T-helper 2 cell treated with Interferon-gamma antibody and Interleukin-4, amounts not matched to agents 5 μg/mL and 100 μg/mL, for 36 hours (primary cell): ENCODE measurements at places on chromosomes 2 and 18.

GRCh38 chr2:12005886-12006681 is 259.7 kb downstream of the LPIN1 start:
- no peaks in the 10 kb centered on the region for H3K36me3 ChIP-seq
- no peak overlapping the region for H3K4me3 ChIP-seq
- peaks cover 27% of the 10 kb centered on the region for H3K27me3 ChIP-seq
- peaks cover 11% of the 10 kb centered on the region for H3K4me1 ChIP-seq

GRCh38 chr2:45007961-45008295 is 1.3 kb downstream of the SIX2 start:
- peaks cover 2% of the 10 kb centered on the region for H3K36me3 ChIP-seq
- peak overlapping the region; percentile 34 for H3K4me3 ChIP-seq
- no peak overlapping the region for H3K27ac ChIP-seq
- H3K4me1 ChIP-seq = peaks cover 13% of the 10 kb centered on the region

DNA sequence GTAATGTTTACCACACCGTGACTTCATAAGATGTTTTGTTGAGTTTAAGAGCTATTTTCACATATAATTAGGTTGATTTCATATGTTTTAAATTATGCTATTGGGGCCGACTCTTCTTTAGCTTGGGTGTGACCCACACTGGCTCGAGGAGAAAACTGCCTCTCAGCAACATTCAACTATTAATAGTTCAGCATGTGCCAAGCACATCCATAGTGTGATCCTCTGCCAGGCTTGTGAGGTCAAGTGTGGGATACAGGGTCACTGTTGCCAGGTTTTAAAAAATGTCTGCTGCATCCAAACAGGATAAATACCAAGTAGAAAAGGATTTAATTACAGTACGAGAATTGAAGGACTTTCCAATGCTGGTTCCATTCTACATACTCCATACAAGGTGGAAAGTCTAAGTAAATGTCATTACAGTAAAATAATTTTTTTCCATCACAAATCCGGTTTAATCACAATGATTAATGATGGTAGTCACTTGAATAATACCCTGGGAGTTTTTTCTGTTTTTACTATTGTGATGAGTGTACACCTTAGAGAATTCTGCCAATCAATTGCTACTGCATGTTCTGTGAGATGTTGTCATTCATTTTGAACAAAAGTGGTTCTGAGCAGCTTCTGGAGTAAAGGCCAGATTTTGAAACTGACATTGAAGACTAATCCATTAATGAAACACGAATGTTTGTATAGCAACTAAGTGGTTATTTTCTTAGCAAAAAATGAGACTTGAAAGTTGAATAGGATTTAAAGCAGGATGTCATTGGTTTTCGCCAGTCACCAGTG is 84.5 kb downstream of the ABI2 start:
- no peak overlapping the region for H3K4me3 ChIP-seq
- no peak for DNase-seq
- peaks cover 1% of the 10 kb centered on the region for H3K4me1 ChIP-seq
- no peak overlapping the region for H3K27ac ChIP-seq

DNA sequence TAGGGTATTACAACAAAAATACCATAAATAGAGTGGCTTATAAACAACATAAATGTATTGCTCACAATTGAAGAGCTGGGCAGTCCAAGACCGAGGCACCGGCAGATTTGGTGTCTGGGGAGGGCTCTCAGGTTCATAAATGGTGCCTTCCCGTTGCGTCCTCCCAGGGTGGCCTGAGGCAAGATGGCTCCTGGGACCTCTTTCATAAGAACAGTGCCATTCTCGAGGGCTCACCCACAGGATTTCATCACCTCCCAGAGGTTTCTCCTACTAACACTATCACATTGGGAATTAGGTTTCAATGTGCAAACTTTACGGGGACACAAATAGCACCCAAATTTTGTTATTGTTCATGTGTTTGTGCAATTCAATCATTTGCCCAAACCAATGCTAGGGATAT is 793.5 kb upstream of the HS6ST1 start:
- H3K27me3 ChIP-seq = no peaks in the 10 kb centered on the region
- H3K36me3 ChIP-seq = no peaks in the 10 kb centered on the region
- H3K4me3 ChIP-seq = no peak overlapping the region
- DNase-seq = no peak
- H3K4me1 ChIP-seq = no peaks in the 10 kb centered on the region
- H3K27ac ChIP-seq = no peak overlapping the region

DNA sequence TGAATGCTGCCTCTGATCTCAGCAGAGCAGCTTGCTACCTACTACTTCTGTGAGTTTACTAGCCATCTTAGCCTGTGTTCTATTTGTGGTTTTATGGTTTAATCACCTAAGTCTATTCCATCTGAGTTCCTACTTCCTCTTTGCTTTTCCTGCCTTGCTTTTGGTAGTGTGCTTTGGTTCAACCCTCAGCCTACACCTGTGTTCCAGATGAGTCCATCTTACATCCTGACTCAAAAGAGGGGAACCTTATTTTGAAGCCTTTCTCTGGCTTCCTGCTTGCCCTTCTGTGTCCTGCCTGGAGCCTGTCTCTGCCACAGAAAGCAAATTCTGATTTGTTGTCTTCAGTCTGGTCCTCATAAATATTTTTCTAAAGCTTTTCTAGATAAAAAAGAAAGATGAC is 530.3 kb upstream of the MEX3C start:
- H3K4me3 ChIP-seq = no peak overlapping the region
- H3K4me1 ChIP-seq = no peaks in the 10 kb centered on the region
- H3K27ac ChIP-seq = no peak overlapping the region
- H3K36me3 ChIP-seq = no peaks in the 10 kb centered on the region
- H3K27me3 ChIP-seq = no peaks in the 10 kb centered on the region
